Muscle of leg (tissue), 16 donors: ENCODE measurements at places on chromosomes 13 and 19.

- no peak for DNase-seq
Observed at GRCh38 chr13:98284679-98285078, 107.6 kb upstream of the RNF113B start.

DNA sequence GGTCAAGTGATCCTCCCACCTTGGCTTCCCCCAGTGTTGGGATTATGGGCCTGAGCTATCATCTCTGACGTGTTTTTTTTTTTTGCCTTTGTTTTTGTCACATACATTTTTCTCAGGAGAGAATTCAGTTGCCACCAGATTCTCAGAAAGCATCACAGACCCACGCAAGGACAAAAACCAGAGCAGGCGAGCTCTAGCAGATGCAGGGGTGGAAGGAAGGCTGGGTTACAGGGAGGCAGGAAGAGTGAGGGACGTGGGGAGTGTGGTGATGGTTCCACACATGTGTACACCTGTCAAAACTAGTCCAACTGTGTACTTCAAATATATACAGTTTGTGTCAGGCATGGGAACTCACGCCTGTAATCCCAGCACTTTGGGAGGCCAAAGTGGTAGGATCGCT is 4.3 kb downstream of the TMEM161A start:
- no peak for DNase-seq

DNA sequence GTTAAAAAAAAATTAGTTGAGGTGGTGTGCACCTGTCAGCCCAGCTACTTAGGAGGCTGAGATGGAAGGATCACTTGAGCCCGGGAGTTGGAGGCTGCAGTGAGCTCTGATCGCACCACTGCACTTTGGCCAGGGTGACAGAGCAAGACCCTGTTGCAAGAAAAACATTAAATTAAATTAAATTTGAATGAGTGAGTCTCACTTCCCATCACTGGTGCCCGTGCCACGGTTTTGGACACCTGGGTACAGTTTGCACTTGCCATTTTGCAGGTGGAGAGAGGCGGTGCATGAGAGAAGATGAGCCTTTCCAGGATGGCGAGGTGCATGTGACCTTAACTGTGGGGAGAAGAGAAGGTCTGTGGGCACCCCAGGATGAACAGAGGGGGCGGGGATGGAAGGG is 60.3 kb upstream of the ZNF536 start:
- DNase-seq, result no peak

- DNase-seq, result no peak
Observed at GRCh38 chr19:1162404-1163282, 11.4 kb downstream of the SBNO2 start.

DNA sequence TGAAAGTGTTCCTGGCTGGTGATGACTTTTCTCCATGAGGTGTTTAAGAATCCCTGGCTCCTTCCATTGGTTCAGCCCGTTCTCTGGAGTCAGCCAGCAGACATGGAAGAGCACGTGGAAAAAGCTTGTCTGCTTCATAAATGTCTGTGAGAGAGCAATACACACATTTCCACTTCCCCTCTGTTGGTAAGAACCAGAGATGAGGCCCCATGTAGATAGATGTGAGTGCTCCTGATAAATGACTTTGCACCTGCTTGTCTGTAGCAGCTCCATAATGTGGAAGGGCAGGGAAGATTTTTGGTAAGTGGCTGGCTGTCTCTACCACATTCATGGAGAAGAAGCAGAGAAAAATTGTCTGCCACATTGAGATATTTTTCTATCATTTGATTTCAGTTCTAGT is 325.8 kb downstream of the LMO7 start:
- peak; percentile 47 for DNase-seq

- no peak for DNase-seq
Observed at GRCh38 chr19:3936506-3937442, 3.9 kb downstream of the NMRK2 start.

GRCh38 chr19:51116736-51117286 is 7.9 kb upstream of the SIGLEC9 start:
- no peak for DNase-seq

GRCh38 chr13:109792416-109793059 is 6.2 kb upstream of the IRS2 start:
- no peak for DNase-seq

DNA sequence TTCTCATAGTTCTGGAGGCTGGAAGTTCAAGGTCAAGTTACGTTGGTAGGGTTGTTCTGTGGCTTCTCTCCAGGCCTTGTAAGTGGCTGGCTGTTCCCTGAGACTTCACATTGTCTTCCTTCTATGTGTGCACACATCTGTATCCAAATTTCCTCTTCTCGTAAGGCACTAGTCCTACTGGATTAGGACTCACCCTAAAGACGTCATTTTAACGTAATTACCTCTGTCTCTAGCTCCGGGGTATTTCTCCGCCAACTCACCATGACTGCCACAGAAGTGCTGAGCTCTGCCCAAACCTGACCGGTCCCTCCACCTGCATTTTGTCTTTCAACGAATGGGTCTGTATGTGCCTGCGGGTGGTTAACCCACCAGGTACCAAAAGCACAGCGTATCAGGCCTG is 8.7 kb upstream of the SYDE1 start:
- no peak for DNase-seq

GRCh38 chr13:20993211-20993610 is 68.2 kb downstream of the LATS2 start:
- DNase-seq, result no peak
